ENCODE measurements at places on chromosomes 11 and 22.

- DNase-seq = no peak
Measured at GRCh38 chr22:43381693-43382092, 30.1 kb upstream of the MPPED1 start.

GRCh38 chr11:76123248-76123647 lies 83.1 kb downstream of the WNT11 start:
- no peak for DNase-seq

- peak; percentile 9 for DNase-seq
Measured at GRCh38 chr11:106399624-106400023, 322.2 kb downstream of the AASDHPPT start.

GRCh38 chr11:20671856-20672546 lies 2.6 kb downstream of the NELL1 start:
- DNase-seq = peak; percentile 34

- DNase-seq = no peak
Measured at GRCh38 chr22:49567899-49568750, 259.5 kb downstream of the BRD1 start.

DNA sequence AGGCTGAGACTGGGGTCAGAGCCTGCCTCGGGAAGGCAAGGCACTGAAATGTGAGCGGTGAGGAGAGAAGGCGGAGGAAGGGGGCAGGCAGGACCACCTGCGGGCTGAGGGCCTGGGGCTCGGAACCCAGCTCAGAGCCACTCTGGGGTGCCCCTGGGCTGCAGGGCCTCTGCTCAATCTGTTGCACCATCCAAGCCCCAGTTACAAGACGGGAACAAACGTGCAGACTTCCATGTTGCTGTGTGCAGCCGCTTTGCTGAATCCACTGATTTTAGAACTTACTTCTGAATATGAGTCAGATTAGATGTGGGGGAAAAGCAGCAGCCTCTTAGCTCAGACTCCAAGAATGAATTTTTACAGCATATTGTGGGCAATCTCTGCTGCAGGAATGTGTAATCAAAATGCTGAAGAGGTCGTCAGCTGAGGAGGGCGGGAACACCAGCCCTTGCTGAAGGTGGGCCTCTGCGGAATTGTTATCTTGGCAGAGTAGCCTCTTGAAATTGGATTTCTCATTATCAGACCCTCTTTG lies 21.6 kb downstream of the PARVG start:
- no peak for DNase-seq

DNA sequence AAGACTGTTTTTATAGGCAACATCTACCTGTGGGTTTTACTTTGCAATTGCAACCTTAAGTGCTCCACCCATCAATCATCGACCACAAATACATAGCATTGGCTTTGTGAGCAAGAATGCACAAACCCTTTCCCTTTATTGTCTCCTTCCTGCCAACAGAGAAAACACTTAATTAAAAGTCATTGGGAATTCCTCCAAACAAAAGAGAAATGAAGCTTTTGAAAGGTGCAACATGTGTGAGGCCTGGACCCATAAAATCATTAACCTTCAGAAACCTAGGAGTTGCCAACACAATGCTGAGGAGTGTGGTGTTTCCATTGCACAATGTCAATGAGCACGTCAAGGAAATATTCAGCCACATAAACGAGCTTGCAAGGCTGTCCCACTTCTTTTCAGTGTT lies 223.2 kb downstream of the BLID start:
- no peak for DNase-seq

- peak; percentile 62 for DNase-seq
Measured at GRCh38 chr11:36478700-36479329, 31.3 kb downstream of the TRAF6 start.

DNA sequence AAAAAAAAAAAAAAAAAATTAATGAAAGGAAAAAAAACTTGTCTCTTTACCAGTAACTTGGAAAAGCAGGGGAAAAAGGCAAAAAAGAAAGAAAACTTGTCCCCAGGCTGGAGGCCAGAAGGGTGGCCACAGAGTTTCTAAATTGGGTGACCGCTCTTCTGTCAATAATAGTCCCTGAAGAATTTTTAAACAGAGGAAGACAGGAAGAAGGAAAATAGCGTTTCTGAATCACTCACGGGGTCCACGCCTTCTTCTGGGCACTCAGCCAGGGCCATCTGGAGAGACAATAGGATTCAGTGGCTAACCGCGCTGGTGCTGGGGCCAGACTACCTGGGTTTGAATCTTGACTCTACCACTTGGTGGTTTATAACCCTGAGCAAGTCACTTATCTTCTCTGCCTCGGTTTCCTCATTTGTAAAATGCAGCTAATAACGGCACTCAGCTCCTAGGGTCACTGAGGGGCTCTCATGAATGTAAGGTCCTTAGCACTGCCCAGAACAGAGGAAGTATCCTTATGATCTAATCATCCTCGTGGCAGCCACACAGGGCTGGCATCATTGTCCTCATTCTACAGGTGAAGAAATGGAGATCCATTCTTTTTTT lies 7.0 kb downstream of the C11orf86 start:
- DNase-seq = peak; percentile 89

DNA sequence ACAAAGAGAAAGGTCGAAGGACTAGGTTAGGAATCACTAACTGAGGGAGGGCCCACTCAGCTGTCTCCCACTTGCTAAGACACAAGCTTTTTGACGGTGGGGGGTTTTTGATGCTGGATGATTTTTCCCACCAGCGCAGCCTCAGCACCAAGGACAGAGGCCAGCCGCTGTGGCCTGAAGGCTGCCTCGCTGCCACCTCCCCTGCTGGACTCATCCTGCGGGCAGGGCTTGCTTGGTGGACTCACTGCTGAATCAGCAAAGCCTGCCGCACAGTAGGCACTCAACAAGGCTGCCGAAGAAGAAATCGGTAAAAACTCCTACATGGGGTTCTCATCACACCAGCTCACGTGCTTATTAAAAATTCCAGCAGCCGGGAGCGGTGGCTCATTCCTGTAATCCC lies 2.6 kb downstream of the ALG12 start:
- DNase-seq = no peak

- DNase-seq = peak; percentile 7
Measured at GRCh38 chr11:34869425-34869824, 46.8 kb downstream of the APIP start.

GRCh38 chr11:105158436-105158835 lies 18.9 kb upstream of the CARD18 start:
- no peak for DNase-seq

GRCh38 chr11:45560913-45561281 lies 104.5 kb downstream of the CHST1 start:
- DNase-seq = no peak

GRCh38 chr11:131465746-131466145 lies 95.3 kb downstream of the NTM start:
- no peak for DNase-seq

DNA sequence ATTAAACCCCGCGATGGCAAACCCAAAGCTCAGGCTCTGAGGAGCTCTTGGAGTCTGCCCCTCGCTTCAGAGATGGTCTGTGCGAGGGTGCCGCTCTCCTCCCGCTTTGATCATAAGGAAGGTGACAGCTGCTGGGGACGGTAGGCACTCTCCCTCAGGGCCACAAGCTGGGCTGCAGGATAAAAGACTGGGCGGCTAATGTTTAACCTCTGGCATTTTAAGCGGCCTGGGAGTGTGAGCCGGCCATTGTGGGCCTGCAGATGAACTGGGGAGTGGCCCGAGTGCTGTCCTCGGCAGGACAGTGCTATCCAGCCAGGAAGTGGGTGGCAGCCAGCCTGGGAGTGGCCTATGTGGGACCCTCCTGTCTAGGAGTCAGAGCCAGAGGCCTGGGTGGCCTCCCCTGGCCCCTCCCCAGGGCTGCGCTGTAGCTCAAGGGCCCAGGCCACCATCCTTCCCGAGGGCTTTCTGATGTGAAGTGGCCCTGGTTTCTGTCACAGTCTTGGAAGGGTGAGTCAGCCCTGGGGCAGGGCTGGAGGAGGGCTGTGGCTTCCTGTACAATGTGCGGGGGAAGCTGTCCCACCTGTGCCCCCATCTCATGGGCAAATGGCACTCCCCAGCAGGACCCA lies 58.7 kb upstream of the PRODH start:
- DNase-seq = peak; percentile 58

DNA sequence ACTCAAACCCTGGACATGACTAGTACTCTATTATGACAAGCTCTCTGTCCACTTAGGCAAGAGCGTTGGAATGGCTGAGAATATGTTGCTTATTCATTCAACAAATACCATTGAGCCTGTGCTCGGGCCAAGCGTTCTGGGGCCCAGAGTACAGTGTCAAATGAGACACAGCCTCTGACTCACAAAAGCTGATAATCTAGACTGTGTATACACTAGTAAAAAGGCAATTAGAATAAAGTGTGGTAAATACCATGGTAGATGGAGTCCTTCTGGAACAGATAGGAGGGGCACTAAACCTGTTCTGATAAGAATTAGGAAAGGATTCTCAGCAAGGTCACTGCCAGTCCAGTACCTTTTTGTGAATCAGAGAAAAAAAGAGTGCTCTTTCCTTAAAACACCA lies 24.7 kb downstream of the KCNE3 start:
- DNase-seq = no peak

- DNase-seq = no peak
Measured at GRCh38 chr11:3834349-3834663, 6.5 kb downstream of the RHOG start.

- DNase-seq = peak; percentile 46
Measured at GRCh38 chr11:118658429-118659313, 20.8 kb downstream of the TREH start.

DNA sequence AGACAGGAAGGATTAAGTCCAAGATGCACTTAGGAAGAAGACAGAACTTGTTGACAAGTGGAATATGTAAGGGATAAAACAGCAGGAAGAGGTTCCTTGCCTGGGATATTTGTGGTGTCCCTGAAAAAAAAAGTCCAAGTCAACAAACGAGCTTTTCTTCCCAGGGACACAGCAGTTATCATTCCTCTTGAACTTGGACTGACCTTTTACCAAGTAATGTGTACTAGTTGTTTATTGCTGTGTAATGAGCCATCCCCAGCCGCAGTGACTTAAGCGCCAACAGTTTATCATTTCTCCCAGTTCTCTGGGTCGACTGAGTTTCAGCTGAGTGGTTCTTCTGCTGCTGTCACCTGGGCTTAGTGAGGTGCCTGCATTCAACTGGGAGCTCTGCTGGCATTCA lies 37.0 kb downstream of the KREMEN1 start:
- peak; percentile 24 for DNase-seq

DNA sequence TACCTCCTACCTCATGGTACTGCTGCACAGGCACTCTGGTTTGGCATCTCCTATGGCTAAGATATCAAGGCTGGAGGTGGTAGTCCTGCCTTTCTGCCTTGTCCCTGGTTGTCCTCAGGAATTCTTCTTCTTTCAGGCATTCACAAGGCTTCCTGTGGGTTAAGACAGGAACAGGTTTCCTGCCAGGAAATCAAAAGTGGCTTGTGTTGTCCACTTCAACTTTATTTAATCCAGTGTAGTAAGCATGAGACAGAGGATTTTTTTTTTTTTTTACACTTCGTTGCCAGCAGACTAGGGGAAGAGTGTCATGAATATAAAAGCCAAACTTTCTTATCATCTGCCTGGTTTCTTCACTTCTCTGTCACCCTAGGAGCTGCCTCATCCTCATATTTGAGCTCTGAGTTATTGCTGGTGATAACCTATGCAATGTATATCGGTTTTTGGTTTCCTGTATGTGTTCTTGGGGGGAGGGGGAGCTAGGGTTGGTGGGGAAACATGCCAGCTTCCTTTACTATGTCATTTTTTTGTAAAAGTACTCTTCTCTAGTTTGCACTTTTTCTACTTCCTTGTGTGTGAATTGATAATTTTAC lies 50.2 kb downstream of the XKR3 start:
- no peak for DNase-seq

DNA sequence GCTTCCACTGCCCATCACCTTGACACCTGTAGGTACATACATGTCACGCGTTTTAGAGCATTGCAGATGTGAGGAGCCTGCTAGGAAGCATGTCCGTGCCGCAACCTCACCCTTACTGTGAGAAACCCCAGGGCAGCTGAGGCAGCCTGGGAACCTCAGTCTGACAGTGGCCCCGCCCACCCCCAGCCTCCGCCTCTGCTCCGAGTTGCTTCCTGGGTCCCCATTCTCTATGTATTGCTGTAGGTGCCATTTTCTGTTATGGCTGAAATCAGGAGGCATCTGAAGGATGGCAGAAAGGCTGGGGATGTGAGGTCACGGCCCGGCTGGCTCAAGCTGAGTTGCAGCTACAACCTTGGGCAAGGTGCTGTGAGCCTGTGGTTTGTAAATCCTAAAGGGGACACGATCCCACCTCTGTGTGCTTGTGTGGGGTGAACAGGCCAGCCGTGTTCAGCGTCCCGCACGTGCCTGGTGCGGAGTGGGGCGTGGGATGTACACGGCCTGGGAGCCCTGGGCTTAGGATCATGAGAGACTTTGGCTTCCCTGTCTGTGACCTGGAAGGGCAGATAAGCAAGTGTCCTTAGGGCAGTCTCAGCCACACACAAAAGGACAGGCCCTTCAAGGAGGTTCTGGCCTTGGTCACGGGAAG lies 102.7 kb downstream of the PHF21B start:
- no peak for DNase-seq

DNA sequence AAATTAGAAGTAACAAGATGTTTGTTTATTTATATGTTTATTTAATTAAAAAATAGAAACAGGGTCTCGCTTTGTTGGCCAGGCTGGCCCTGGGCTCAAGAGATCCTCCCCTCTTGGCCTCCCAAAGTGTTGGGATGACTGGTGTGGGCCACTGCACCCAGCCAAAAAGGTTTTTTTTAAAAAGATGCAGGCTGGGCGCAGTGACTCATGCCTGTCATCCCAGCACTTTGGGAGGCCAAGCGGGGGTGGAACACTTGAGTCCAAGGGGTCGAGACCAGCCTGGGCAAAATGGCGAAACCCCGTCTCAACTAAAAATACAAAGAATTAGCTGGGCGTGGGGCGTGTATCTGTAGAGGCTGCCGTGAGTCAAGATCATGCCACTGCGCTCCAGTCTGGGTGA lies 13.4 kb downstream of the DRD4 start:
- DNase-seq = no peak

- no peak for DNase-seq
Measured at GRCh38 chr22:23774114-23774921, 1.7 kb downstream of the MMP11 start.

DNA sequence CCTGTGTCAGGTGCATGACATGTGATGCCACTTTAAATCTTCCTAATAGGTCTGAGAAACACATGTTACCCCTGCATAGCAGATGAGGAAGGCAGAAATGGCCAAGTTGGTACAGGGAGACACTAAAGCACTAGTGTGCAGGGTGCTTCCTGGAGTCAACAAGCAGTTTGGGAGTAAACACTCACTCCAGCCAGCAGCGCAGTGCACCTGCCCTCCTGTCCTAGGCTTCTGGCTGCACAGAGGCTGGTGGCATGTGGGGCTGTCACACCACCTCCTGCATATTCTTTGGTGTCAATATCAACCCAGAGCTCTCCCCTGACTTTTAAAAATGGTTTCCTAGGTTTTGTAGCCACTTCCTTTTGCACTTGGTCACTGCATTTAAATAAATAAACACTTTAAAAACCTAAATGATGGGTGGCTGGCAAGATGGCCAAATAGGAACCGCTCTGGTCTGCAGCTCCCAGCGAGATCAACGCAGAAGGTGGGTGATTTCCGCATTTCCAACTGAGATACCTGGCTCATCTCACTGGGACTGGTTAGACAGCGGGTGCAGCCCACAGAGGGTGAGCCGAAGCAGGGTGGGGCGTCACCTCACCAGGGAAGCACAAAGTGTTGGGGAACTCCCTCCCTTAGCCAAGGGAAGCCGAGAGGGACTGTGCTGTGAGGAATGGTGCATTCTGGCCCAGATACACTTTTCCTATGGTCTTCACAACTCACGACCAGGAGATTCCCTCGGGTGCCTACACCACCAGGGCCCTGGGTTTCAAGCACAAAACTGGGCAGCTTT lies 33.5 kb downstream of the GAB4 start:
- no peak for DNase-seq

- DNase-seq = no peak
Measured at GRCh38 chr11:114783805-114784204, 105.5 kb downstream of the NXPE2 start.

GRCh38 chr22:25765016-25765367 lies 23.0 kb downstream of the MYO18B start:
- no peak for DNase-seq

Measured in ACHN (cell line).